ENCODE measurements at places on chromosomes 6 and 20. TPM values are rescaled to one million over a fixed set of nuclear protein-coding genes. Genes with fewer than 3 reads are reported as not detected.

The SAMD3 gene
- total RNA-seq, result 0.30 TPM

The PLEKHG1 gene
- 8.0 TPM for total RNA-seq

The ENPP4 gene
- total RNA-seq, result 3.8 TPM

DNA sequence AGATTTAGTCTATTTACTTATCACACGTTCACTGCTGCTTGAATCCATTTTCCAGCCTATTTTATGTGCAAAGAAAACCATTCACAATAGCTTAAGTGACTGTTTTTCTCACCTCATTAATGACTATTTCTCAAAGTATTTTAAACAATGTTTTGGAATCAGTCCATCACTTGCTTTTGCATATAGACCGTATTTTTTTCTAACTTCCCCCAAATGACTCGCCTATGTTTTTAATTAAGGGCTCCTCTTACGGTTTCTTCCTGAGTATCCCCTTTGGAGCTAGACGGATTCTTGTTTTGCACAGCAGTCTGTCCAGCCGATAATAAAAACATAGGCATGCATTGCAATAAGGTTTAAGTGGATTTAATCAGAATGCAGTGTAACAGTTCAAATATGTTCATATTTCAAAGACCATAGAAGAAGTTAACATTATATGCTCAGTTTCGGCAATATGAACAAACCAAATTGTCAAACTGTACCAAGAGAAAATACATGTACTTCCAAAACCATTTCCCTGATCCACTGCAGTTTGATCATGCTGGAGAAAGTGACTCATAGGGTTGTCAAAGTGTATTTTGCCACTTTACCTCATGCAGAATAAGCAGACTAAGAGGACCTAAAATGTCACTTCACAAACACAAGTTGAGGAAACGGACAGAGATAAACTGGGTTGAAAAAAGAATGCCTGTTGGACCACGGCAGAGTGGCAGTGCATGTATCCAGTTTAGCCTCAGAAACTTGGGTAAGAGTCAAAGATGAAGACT is 66.4 kb downstream of the HMGN3 start:
- no peak for DNase-seq

DNA sequence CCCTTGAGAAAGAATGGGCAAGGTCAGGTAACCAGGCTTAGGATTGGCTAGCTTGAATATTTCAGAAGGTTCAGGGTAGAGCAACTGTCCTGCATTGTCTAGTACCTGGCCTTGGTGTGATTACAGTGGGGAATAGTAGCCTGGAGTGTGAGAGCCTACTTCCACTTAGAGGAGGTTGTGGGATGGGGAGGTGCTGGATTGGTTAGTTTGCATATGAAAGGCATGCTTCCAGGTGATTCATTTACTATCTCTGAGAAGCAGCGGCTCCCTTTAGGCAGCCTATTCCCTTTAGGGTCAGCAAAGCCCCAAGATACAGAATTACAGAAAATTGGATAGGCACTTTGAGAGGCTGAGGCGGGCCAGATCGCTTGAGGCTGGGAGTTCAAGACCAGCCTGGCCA is 25.0 kb upstream of the SCGN start:
- DNase-seq, result no peak

GRCh38 chr6:35771343-35771627 is 5.1 kb upstream of the CLPSL2 start:
- DNase-seq, result no peak

GRCh38 chr6:125077453-125077852 is 76.1 kb upstream of the TPD52L1 start:
- DNase-seq, result no peak

GRCh38 chr6:6392214-6393068 is 72.0 kb upstream of the F13A1 start:
- no peak for DNase-seq

DNA sequence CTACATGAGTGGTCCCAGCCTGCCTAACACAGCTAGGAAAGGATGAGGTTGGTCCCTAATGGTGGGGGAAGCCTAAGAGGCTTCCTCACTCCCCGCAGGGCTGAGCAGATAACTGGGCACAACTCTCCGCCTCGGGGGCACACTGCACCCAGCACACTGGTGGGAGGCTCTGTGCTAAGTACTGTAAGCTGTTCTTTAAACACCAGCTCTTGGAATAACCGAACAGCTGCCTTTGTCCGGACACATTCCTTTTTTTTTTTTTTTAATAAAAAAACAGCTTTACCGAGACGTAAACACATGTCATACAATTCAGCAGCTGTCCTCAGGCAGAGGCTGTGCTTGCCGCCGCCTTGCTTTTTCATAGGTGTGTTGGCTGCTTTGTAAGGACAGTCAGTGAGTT is 6.9 kb downstream of the PSMG4 start:
- DNase-seq, result no peak

The DNAH8 gene
- total RNA-seq, result 0.03 TPM

- no peak for DNase-seq
Observed at GRCh38 chr20:31901615-31902014, 31.2 kb downstream of the TTLL9 start.

DNA sequence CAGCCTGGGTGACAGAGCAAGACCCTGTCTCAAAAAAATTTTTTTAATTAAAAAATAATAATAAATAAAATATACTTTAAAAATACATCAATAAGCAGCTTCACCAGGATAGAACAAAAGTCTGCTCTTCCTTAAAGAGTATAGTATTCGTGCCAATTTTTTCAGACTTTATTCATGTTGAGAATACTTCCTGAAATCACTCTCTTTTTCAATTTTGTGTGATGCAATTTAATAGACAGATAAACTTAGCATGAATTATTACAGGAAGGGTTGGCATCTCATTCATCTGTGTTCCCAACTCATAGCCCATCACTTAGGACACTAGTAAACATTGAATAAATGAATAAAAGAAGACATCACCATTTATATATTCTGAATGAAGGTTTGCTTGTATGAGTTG is 52.4 kb downstream of the IPCEF1 start:
- DNase-seq, result no peak

The SMIM29 gene
- total RNA-seq, result 6.4 TPM
